CD4-positive, alpha-beta T cell treated with Interleukin-6 for 4 hours (primary cell): ENCODE measurements at places on chromosomes 1 and 21.

DNA sequence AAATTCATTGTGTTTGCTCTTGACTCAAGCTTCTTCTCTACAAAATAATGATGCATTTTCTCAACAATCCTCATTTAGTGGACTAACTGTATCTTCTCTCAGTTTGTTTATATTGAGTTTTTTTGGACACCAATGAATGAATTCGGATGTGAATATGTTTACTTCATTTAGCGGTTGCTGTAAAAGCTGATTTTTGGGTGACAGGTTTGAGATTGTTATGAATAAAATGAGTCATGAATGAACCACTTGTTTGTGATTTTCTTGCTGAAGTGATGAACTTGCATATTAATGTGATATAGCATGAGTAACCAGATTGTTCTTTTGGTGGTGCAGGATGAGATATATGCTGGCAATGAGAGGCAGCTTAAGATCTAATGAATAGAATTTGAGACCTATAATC is 3.1 kb downstream of the DNM3 start:
- no peak for DNase-seq

- DNase-seq = no peak
Observed at GRCh38 chr1:181064011-181064623, 24.4 kb upstream of the IER5 start.

GRCh38 chr1:66426239-66426853 is 107.6 kb upstream of the SGIP1 start:
- no peak for DNase-seq

DNA sequence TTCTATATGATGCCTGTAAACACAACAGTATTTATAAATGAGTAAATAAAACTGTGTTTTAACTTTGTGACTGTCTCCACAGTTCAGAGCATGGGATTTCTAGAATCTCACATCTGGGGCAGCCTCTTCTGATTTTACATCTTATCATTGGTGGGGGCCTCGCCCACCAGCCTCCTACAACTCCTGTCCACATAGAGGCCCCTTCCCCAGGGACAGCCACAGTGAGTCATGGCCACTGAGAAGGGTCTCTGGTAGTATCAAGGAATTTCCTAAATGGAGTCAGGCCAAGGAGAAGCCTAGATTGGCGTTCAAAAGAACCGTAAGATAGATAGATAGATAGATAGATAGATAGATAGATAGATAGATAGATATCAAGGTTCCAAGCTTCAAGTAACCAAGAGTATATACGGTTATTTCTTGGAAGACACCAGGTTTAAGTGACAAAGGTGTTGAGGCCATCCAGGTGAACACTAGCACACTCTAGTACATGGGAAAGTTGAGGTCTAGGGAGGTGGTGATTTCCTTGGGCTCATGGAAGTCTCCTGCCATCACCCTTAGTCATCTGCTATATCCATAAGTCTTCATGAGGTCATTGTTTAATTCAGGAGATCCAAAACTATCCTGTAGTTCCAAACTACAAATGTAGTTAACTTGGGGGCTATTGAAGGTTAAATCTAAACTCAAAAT is 121.6 kb downstream of the SYT2 start:
- DNase-seq = no peak

DNA sequence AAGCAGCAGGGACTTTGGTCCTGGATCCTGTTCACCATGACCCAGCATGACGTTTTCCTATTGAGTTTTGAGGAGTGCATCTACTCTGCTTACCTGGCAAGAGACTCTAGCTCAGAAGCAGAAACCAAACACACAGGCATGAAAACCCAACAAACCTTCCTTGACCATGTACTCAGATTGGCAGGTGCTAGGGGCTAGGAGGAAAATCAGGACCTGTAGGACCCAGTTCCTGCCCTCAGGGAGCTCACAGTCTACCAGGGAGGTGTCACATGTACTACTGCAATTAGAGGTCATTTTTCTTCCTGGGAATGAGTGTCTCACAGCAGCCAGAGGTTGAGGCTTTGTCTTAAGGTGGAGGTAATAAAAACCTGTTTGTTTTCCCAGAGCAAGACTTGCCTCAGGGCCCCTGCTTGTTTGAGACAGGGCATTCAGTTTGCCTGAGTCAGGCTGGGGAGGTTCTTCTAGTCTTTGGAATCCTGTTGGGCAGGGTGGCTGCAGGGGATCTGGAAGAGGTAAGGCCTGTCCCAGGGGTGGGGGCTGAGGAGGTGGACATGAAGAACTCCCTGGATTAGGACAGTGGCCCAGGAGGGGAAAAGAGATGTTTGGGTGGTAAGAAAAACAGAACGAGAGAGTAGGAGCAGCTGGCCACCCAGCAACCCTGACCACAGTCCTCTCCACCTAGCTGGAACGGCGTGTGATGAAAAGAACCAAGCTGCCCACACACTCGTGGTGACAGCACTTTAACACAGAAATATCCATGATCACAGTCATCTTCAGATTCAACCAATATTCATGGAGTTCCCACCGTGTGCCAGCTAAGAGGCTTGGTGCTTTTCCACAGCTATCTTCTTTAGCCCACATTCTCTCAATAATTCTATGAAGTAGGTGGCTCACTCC is 30.8 kb downstream of the IER5 start:
- DNase-seq = no peak

DNA sequence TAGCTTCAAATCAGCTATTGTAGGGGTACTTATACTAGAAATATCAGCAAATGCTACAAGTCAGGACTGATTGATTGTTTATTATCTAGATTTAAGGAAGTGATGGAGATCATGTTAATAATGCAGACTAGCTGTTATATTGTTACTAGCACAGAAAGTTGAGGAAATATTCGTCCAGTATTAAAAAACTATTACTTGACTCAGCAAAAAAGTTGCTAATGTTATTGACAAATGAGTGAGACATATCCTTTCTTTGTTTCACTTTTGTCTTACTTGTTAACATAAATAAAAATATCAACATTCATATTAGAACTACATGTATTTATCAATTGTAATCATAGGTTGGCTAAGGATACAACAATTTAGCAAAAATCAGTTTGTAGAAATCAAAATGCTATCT is 114.1 kb downstream of the WDR3 start:
- DNase-seq = no peak

DNA sequence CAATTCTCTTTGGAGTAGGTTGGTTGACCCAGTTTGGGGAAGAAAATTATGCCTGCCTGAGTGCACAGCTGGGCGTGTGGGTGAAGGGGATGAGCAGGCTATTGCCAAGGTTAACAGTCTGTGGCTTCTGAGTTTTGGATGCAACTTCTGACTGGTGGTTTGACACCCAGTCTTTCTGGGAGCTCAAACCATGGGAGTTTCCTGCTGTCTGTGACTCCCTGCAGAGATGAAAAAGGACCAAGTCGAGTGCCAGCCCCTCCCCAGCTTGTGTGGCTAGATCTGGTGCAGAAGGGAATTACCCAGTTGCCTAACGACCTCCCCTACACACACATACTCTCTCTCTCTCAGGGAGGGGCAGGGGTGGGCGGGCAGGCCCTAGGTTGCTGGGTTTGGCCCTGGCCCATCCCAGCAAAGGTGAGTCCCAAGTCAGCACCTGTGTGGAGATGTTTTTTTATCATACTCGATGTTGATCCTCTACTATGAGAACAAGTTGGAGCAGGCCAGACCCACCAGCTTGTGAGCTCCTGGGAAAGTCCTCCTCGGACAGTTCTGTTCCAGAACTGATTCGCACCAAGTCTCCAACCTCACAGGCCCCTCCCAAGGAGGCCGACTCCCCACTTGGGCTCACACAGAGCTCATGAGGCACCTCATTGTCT is 28.2 kb downstream of the PKP1 start:
- DNase-seq = no peak

DNA sequence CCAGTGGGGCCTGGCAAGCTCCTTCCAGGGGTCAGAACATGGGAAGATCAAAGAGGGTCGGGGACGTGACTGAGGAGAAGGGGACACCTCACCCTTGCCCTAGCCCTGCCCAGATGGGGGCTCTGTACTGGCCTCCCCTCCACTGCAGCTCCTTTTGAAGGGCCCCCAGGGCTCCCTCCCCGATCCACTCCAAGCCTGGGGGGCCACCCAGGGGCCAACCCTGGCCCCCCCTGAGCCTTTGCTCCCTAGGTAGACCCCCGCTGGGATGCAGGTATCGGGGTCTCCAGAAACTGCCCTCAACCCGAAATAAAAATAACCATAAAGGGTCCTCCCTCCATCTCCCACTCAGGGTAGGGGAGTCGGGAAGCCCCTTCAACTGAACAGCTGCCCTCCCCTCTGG is 37.4 kb upstream of the FAM131C start:
- DNase-seq = no peak

GRCh38 chr1:198699167-198700015 is 60.6 kb downstream of the PTPRC start:
- DNase-seq = peak; percentile 67

DNA sequence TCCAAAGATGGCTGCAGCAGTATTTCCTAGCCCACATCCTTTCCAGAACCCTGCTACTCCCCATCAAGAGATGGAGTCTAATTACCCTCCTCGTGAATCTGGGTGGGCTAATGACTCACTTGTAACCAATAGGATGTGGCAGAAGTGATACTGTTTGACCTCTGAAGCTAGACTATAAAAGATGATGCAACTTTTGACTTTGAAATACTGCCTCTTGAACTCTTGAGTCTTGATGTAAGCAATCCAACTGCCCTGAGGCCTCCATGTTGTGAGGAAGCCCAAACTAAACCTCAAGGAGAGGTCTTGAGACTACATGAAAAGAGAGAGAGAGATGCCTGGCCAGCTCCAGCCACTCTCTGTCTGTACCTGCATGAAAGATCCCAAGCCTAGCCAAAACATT is 29.5 kb downstream of the LMO4 start:
- DNase-seq = no peak

DNA sequence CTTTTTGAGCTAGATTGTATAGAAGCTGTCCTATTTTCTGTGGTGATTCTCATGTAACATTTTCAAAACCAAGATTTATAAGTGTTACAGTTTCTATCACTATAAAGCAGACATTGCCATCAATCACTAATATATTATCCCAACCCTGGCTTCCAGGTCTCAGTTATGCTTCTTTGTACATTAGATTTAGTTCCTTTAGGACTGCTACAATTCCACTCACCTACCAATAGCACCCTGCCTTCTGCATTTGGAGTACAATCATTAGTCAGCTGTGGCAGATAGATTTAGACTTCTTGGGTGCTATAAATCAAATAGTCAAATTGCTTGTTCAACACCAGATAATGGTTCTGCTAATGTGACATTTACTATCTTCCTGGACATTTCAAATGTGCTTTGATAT is 281.6 kb downstream of the BRINP3 start:
- DNase-seq = no peak

DNA sequence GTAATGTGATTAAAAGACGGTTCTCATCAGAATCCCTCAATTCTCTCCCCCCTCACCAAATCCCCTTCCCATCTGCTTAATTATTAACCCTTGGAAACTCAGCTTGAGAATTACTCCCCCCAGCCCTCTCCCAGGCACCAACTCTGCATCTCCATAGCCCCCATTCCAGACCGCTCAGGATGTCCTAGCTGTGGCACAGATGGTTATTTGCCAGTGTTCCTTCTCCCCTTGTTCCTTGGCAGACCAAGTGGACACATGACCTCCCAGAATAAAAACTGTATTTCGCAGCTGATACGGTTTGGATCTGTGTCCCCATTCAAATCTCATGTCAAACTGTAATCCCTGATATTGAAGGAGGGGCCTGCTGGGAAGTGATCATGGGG is 14.6 kb downstream of the HENMT1 start:
- DNase-seq = no peak
